Suppressor macrophage (primary cell): ENCODE measurements at places on chromosomes 2 and 18.

GRCh38 chr18:37443325-37444055, 122.1 kb downstream of the CELF4 start:
- DNase-seq: no peak

- DNase-seq: no peak
Measured at GRCh38 chr18:4858379-4859127, 338.5 kb downstream of the AKAIN1 start.

GRCh38 chr18:68803356-68803755, 5.5 kb downstream of the CCDC102B start:
- DNase-seq: peak; percentile 38

DNA sequence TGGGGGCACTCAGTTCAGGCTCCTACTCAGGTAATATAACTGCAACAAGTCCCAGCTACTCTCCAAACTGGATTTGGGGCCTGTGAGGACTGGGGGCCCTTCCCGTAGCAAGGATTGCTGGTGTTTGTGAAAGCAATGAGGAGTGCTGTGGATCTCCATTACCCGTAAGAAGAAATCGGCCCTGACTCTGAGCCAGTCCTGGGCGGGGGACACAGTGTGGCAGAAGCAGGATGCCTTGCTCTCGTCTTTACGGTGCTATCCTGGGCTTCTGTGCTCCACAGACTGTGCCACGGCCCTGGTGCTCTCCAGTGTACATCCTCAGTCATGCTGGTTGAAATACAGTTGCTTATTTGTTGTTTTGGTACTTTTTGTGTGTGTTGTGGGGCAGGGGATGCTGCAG, 172.9 kb downstream of the NDUFA10 start:
- no peak for DNase-seq
